ENCODE measurements at places on chromosomes 12 and 14.

GRCh38 chr14:63766611-63767010 is 38.7 kb upstream of the SGPP1 start:
- DNase-seq, result no peak

DNA sequence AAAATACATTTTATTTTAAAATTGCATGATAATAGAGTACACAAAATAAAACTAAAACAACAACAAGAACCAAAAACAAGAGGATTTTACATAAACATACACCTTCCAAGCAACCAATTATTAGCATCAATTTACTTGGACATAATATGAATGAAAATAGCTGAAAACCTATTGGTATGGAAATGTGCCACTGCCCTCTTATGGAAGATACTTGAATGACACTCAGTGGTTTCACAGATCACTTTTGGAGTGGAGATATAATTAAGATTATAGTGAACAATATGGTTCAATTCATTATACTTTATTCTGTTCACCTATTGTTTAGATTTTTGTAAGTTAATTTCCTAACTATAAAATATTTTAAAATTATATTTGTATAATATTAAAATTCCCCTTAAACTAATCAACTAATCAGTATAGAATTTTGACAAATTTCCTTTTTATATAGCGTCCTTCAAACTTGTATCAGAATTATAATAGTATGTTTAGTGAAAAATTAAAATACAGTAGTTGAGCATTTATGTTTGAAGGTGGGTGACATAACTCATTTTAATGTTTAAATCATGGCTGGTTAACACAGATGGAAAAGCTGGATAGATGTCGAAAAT is 70.1 kb downstream of the SLC6A15 start:
- no peak for DNase-seq

DNA sequence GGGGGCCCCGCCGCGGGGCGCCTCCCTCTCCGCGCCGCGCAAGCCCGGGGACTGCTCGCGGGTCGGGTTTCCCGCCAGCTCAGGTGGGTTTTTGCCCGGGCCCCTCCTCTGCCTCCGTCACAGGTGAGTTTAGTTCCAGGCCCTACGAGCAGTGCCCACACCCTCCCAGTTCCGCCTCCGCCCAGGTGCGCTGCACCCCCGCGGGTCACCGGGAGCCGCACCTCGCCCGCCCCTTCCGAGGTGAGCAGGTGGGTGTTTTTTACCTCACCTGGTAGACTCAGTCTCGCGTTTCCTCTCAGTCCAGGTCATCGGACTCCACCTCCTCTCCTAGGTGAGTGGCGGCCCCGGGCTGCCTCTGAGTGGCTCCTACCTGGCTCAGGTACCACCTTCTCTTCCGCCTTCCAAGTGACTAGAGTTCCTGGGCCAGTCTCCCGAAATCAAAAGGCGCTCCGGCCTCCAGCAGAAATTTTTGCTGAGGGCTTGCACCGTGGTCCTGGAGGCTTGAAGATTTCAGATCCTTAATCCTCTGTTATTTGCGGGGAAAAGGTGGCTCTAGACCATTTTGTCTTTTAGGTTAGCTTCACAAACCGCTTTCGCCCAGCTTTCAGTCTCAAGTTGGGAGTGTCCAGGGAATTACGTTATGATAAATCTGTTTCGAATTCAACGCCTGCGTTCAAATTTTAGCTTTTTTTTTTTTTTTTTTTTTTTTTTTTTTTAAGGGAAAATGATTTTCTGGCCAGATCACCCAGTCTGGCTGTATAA is at the start of gene TMEM30B:
Gene TMEM30B, minus strand, starts transcription at position 153 of the 762 bp plus-strand sequence. CDS start 191 bp downstream, outside the sequence.
- DNase-seq, result no peak

DNA sequence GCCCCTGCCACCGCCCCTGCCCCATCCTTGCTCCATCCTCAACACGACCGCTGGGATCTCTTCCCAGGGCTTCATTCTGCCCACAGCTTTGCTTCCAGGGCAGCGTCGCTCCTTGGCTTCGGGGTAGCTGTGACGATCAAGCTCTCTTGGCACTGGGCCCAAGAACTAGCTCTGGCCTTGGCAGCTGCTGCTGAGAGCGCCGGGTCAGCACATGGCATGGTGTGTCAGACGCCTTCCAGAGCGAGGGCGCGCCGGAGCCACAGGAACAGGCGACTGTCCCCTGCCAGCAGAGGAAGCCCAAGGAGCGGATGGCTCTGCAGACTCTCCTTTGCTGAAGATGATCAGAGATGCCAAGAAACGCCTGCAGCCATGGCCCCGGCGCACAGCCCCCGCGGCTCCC is 15.9 kb downstream of the RAB35 start:
- no peak for DNase-seq

GRCh38 chr12:48997719-48998496 is 1.3 kb downstream of the DDN start:
- DNase-seq, result no peak

DNA sequence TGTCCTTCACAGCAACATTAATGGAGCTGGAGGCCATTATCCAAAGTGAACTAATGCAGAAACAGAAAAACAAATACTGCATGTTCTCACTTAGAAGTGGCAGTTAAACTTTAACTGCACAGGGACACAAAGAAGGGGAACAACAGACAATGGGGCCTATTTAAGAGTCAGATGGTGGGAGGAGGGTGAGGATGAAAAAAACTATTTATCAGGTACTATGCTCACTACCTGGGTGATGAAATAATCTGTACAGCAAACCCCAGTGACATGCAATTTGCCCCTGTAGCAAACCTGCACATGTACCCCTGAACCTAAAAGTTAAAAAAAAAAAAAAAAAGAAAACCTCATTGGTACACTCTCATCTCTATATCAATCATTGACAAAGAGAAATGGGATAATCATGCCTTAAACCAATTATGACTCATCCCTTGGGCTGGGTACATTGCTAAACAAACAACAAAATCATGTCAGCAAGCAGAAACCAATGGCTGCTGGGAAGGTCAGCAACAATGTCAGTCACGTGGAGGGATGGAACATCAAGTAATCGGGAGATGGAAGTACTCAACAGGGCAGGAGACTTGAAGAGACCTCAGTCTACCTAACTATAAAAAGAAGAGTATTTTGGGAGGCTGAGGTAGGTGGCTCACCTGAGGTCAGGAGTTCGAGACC is 479.2 kb downstream of the RMST start:
- DNase-seq, result no peak

GRCh38 chr12:25005376-25005775 is 56.5 kb upstream of the BCAT1 start:
- no peak for DNase-seq

DNA sequence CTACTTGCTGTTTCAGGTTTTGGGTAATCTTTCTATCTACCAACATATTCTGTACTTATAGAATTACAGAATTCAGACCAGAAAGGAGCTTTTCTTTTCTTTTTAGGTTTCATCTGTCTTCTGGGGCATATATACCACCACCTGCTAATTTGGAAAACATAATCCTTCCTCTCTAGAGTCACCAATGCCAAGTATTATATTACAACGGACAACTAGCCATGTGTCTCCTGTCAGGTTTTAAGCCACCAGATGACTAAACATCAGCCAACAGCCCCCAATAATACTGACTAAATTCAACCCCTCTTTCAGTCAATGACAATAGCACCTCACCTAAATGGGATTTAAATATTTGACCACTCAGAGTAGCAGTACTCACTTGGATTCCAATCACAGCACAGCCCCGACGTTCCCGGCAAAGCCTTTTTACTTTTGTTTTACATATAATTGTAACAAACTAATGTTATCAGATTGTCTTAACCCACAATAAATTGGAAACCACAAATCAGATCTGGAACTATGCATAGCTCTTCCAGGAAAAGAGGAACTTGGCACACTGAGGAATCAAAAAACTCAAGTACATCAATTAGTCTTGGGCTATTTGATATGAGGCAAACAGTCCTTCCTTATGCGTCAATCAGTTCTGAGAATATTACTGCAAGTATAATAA is 13.5 kb downstream of the SLC11A2 start:
- no peak for DNase-seq

GRCh38 chr14:76998910-76999309 is 29.6 kb downstream of the IRF2BPL start:
- no peak for DNase-seq

Measured in activated CD8-positive, alpha-beta memory T cell treated with anti-CD3 and anti-CD28 coated beads for 48 hours (primary cell).